Thoracic aorta (tissue), 2 donors: ENCODE measurements at places on chromosomes 13 and 19. TPM values are rescaled to one million over a fixed set of nuclear protein-coding genes. Genes with fewer than 3 reads are reported as not detected.
A peak's percentile ranks its signal among the peaks of the same experiment; 100 is the strongest.

DNA sequence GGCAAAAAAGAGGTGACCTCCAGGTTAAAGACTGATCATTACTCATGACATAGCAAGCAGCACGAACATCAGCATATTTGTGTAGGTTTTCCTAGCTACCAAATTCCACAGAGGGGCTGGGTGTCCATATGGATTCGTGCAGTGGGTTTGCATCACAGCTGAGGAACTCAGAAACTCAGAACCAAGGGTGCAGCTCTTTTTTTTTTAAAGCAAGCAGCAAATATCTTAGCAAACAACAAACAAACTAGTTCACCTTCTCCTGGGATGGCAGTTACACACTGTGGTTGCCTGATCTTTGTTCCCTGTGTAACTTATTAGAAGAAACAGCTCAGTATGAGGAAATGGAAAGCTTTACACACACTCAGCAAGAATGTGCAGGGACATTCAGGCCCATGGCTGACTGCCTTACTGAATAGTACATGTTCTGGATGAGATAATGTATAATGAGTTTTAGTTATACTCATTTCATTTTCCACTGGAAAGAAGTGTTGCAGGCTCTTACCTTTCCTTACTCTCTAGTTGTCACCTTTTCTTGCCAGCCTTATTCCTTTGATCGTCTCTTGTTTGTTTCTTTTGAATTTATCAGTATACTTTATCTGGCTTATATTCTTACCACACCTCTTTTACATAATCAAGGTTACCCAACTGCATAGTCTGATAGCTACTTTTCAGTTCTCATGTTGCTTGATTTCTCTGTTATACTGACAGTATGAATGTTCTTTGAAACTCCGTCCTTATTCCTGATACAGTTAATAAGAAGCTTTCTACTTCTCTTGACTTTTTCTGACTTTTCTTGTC is 4.3 kb downstream of the NDFIP2 start:
- no peaks in the 10 kb centered on the region for H3K27me3 ChIP-seq
- no peak overlapping the region for H3K27ac ChIP-seq
- DNase-seq: no peak

- no peak within 1 kb of the TSS for H3K27ac ChIP-seq
- DNase-seq: no peak
- H3K4me1 ChIP-seq: no peaks in the 10 kb centered on the region
These were observed at the start of gene C19orf18 for GRCh38 chr19:57974434-57974833. C19orf18 (minus strand) TSS chr19:57974534; CDS start chr19:57974432, 102 bp downstream.

The GSX1 gene
- total RNA-seq: not detected

DNA sequence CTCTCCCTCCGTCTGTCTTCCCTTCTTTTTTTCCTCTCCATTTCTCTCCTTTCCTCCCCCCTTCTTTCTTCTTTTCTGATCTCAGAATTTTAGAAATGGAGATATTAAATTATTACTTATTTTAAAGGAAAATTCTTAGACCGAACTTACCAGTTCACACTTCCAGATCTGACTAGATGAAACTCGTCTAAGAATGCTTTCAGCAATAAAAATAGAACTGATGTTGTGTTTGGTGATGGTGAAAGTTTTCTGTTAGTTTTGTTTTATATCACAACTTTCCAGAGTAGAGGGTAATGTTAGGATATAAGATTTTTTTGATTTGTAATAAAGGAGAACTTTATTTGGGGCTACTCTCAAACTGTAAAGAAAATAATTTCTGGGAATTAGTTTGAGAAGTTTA is 29.9 kb downstream of the UCHL3 start:
- H3K36me3 ChIP-seq: peaks cover 4% of the 10 kb centered on the region
- DNase-seq: no peak
- H3K27ac ChIP-seq: no peak overlapping the region
- H3K27me3 ChIP-seq: no peaks in the 10 kb centered on the region

GRCh38 chr13:105035092-105035491 is 1500.4 kb downstream of the EFNB2 start:
- no peak overlapping the region for H3K27ac ChIP-seq
- DNase-seq: no peak
- H3K36me3 ChIP-seq: no peaks in the 10 kb centered on the region

DNA sequence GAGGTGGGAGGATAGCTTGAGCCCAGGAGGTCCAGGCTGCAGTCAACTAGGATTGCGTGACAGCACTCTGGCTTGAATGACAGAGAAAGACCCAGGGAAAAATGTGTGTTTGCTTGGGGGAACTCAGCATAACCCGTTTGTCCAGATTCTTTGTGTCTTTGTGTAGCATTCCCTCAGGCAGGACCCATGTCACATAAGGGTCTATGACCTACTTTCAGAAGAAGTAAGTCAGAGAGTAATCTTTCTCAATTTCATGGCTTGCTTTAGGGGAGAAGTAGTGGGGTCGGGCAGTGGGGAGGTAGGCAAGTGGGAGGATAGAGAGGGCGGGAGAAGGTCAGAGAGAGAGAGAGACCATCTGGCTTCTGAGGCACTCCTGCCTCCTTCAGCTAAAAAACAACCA is 11.9 kb upstream of the PSPC1 start:
- no peak overlapping the region for H3K4me3 ChIP-seq
- H3K27ac ChIP-seq: no peak overlapping the region
- H3K27me3 ChIP-seq: no peaks in the 10 kb centered on the region
- H3K4me1 ChIP-seq: no peaks in the 10 kb centered on the region
- no peak for DNase-seq
- H3K36me3 ChIP-seq: no peaks in the 10 kb centered on the region

- peak overlapping the region; percentile 46 for H3K4me3 ChIP-seq
- no peaks in the 10 kb centered on the region for H3K36me3 ChIP-seq
- H3K27ac ChIP-seq: peak overlapping the region; percentile 89
- H3K4me1 ChIP-seq: peaks cover 20% of the 10 kb centered on the region
These were observed 133.9 kb upstream of the WASF3 start for GRCh38 chr13:26423629-26424028.

The LILRB2 gene
- 13.7 TPM for total RNA-seq

- no peaks in the 10 kb centered on the region for H3K27me3 ChIP-seq
- no peak for DNase-seq
- H3K4me1 ChIP-seq: no peaks in the 10 kb centered on the region
- H3K4me3 ChIP-seq: no peak overlapping the region
- H3K36me3 ChIP-seq: peaks cover 44% of the 10 kb centered on the region
- H3K27ac ChIP-seq: no peak overlapping the region
These were observed 8.2 kb upstream of the UPK1A start for GRCh38 chr19:35657904-35658700.

The TMEM238 gene
- not detected for total RNA-seq

The PRTN3 gene
- not detected for total RNA-seq

DNA sequence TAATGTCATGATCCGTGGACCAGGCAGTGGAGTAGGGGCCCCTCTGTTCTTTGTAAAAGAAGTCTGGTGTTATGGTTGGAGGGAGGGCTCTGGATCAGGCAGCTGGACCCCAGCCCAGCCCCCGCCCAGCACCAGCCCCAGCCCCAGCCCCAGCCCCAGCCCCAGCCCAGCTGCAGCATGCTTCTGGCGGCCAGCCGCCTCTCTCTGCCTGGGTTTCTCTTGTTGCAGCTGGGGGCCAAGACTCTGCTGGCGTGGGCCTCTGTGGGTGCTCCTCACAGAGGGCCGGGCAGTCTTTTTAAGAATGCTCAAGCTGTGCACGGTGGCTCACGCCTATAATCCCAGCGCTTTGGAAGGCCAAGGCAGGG is 17.9 kb downstream of the DOT1L start:
- peaks cover 69% of the 10 kb centered on the region for H3K4me1 ChIP-seq
- no peak overlapping the region for H3K4me3 ChIP-seq
- H3K36me3 ChIP-seq: peaks cover 4% of the 10 kb centered on the region
- H3K27ac ChIP-seq: no peak overlapping the region
- H3K27me3 ChIP-seq: no peaks in the 10 kb centered on the region

GRCh38 chr13:54599413-54599812 is 1570.8 kb downstream of the OLFM4 start:
- no peak for DNase-seq
- H3K4me3 ChIP-seq: no peak overlapping the region
- H3K27me3 ChIP-seq: no peaks in the 10 kb centered on the region
- no peak overlapping the region for H3K27ac ChIP-seq

GRCh38 chr13:27641711-27642502 is 20.2 kb downstream of the POLR1D start:
- H3K27ac ChIP-seq: no peak overlapping the region
- no peak overlapping the region for H3K4me3 ChIP-seq
- H3K27me3 ChIP-seq: no peaks in the 10 kb centered on the region

GRCh38 chr13:98265692-98266551 is 88.9 kb upstream of the RNF113B start:
- no peak for DNase-seq
- H3K4me3 ChIP-seq: no peak overlapping the region
- no peak overlapping the region for H3K27ac ChIP-seq
- no peaks in the 10 kb centered on the region for H3K36me3 ChIP-seq

- H3K4me1 ChIP-seq: no peaks in the 10 kb centered on the region
- H3K4me3 ChIP-seq: no peak overlapping the region
- H3K27me3 ChIP-seq: no peaks in the 10 kb centered on the region
- H3K27ac ChIP-seq: no peak overlapping the region
- DNase-seq: no peak
These were observed 68.2 kb upstream of the LSM14A start for GRCh38 chr19:34104096-34104495.

DNA sequence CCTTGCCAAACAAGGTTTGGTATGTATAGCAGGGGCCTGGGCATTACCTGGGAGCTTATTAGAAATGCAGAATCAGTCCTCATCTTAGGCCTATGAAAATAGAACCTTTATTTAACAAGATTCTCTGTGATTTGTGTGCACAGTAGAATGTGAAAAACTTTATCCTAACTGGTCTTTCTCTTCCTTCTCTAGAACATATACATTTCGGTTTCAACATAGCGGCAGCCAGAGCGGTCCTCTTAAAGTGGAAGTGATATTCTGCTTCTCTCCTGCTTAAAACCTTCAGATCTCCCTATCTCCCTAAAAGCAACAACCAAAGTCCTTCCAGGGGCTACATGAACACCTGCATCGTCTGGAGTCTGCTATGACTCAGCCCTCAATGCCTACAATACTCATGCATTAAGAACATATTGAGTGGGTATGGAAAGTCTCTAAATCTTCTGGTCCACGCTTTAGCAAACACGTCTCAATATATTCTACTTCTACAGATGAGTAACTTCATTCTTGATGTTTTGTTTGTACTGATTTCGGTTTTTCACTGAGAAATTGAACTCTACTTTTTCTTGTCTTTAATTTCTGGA is 84.5 kb downstream of the SPRY2 start:
- H3K4me1 ChIP-seq: no peaks in the 10 kb centered on the region
- no peaks in the 10 kb centered on the region for H3K27me3 ChIP-seq

The ANKLE1 gene
- not detected for total RNA-seq

DNA sequence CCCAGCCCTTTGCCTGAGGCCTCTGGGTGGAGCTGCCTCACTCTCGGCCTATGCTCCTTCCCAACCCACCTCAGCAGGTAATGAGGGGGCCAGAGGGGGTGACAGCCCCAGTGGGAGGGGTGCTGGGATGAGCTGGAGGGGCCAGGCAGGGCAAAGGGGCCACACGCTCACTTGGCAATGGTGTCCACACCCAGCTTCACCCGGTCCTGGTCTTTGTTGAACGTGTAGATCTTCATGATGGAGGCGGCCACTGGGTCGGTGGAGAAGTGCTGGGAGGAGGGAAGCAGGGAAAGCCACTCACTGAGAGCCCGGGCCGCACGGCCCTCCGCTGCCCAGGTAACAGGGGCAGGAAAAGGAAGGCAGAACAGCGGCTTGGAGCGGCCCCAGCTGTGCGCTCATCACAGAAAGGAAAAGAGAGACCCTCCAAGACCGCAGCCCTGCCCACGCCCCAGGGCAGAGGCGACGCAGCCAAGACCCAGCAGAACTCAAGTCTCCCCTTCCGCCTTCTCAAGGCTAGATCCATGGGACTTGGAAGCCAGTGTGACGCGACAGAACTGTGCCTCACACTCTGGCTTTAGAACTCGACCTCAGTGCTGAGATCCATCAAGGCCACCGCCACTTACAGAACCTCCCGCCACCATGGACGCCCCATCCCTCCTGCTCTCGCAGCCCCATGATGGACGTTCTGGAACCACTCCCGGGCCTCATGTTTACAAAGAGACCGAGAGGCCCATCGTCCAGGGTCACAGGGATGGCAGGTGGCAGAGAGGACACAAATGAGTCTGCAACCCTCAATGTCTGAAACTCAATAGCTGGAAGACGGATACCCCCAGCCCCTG is 9.2 kb downstream of the UBXN6 start:
- H3K36me3 ChIP-seq: peaks cover 73% of the 10 kb centered on the region
- peak overlapping the region; percentile 4 for H3K27ac ChIP-seq
- no peak overlapping the region for H3K4me3 ChIP-seq
- H3K4me1 ChIP-seq: peaks cover 3% of the 10 kb centered on the region

The CEACAM16 gene
- total RNA-seq: not detected

- no peak for DNase-seq
- H3K27ac ChIP-seq: no peak overlapping the region
- no peaks in the 10 kb centered on the region for H3K36me3 ChIP-seq
- H3K27me3 ChIP-seq: no peaks in the 10 kb centered on the region
These were observed 17.9 kb upstream of the RNF17 start for GRCh38 chr13:24745861-24746617.

DNA sequence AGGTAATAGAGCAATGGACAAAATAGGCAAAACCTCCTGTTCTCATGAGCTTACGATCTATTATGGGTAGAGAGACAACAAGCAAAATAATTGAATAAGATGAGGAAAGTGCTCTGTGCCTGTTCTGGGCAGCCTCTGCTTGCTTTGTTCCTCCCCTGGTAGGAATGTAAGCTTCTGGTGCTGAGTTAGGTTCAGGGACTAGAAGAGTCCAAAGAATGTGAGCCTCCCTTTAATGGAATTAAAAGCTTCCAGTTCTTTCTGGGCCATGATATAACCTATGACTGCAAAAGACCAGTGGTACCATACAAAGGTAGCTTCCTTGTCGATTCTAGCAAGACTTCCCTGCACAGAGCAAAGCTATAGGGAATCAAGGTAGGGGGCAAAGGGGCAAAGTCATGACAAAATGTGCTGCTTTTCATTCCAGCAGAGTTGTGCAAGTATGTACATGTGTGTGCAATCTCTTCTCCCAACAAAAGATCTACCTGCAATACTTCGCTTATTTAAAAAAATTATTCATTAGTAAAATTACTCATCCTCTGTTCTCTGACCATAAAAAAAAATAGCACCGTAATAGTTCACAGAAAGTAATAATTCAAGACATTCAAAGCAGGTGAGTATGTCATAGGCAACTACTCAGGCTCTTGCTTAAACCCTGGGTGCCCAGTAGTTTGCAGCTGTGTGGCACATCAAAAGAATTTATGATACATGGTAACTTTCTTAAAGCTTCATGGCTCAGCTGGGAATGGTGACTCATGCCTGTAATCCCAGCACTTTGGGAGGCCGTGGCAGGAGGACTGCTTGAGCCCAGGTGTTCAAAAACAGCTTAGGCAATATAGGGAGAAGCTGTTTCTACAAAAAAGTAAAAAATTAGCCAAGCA is 21.4 kb downstream of the ACOD1 start:
- H3K4me3 ChIP-seq: no peak overlapping the region
- H3K36me3 ChIP-seq: no peaks in the 10 kb centered on the region
- no peak overlapping the region for H3K27ac ChIP-seq
- no peaks in the 10 kb centered on the region for H3K27me3 ChIP-seq

- DNase-seq: no peak
- no peak overlapping the region for H3K4me3 ChIP-seq
These were observed 147.2 kb upstream of the ZNF507 start for GRCh38 chr19:32197896-32198882.

DNA sequence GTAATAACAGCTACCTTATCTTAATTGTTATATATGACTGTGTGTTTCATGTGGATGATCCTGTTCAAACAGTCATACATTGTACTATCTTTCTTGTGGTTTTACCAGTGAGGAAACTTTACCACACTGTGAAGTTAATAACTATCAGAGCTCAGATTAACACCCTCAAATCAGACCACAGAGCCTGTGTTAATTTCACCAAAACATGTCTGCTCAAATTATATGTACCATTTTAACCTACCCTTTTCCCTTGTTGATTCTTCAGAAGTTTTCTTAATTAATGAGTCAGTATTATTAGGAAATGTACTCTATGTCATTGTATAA is 1.8 kb upstream of the ZNF331 start:
- no peak overlapping the region for H3K4me3 ChIP-seq
- DNase-seq: no peak
- H3K4me1 ChIP-seq: no peaks in the 10 kb centered on the region
- no peak overlapping the region for H3K27ac ChIP-seq
